PC-3 (cell line): ENCODE measurements at places on chromosomes 1 and 21. TPM values are rescaled to one million over a fixed set of nuclear protein-coding genes. Genes with fewer than 3 reads are reported as not detected.

DNA sequence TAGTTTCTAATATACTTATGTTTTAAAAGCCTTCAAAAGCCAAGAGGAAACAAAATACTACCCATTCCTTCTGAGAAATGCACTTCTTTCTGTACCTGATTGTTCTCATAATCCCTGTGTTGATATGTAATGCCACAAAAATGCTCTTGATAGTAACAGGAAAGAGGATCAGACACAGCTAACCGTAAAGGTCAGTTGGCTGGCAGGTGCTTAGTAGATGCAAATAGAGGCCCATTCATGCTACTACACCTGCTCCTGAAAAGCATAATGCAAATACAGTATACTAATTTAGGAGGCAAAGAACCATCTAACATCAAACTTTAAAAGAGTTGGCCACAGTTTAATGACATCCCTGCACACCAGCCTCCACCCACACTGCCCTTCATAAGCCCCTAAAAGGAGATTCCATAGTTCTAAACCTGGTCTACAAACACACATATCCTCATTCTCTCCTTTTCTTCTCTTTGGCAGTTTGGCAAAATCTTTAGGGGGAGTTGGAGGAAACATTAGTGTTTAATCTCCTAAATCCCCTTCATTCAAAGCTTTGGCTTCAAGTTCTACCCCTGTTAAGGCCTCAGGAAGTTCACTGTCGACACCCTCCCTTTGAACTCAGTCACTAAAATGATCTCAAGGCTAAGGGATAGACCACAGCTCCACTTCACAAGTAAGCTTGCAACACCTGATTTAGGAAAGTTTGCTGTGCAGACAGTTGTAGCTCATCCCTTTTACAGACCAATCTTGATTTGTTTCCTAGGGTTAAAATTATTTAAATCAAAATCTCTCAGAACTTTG, 2.9 kb upstream of the CD46 start:
- DNase-seq = peak; percentile 83

Gene WNT9A
- 22.2 and 36.6 TPM in 2 replicates for total RNA-seq

GRCh38 chr1:199029855-199030254, 391.0 kb downstream of the PTPRC start:
- DNase-seq = peak; percentile 44

GRCh38 chr1:116988248-116988647, 13.3 kb upstream of the CD101 start:
- DNase-seq = no peak
